Right renal pelvis (tissue), 4 donors: ENCODE measurements at places on chromosomes 1 and 21. TPM values are rescaled to one million over a fixed set of nuclear protein-coding genes. Genes with fewer than 3 reads are reported as not detected.

The FMO5 gene
- 9.0 TPM for polyA plus RNA-seq

The LRRC7 gene
- 6.2 TPM for polyA plus RNA-seq

DNA sequence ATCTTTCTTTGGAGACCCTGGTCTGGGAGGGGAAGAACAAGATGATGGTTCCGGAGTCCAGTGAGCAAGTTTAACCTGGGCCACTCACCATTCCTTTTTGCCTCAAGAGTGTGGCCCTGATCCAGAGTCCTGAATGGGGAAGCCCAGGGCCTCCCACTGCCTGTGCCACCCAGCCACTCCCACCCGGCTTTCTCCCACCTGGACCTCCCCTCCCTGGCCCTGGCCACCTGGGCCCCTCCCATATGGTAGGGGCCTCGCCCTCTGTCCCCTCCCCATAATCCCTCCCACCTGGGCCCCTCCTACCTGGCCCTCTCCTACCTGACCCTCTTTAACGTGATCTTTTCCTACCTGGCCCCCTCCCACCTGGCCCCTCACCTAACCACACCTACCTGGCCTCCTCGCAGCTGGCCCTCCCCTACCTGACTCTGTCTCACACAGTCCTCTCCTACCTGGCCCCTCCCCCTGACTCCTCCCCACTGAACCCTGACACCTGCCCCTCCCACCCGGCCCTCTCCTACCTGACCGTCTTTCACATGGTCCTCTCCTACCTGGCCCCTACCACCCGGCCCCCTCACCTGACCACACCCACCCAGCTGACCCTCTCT lies 220.7 kb upstream of the VAMP3 start:
- no peak for DNase-seq

DNA sequence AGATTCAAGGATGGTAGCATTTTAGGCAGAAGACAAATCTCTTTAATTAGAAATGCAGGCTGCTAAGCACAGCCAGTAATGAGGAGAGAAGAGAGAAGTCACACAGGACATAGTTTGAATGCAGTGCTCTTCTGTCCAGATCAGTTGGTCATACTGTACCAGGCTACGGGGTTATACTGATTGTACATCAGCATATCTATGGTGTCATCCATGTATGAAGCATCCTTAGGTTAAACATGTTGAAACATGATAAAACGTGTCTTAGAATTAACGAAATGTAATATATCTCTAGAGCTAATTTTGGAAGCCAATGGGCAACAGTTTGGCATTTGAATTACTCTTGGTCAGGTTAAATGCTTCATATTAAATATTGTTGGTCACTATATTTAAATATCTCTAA lies 199.1 kb downstream of the RYR2 start:
- DNase-seq = no peak

The FCGR3A gene
- polyA plus RNA-seq = 2.4 TPM

DNA sequence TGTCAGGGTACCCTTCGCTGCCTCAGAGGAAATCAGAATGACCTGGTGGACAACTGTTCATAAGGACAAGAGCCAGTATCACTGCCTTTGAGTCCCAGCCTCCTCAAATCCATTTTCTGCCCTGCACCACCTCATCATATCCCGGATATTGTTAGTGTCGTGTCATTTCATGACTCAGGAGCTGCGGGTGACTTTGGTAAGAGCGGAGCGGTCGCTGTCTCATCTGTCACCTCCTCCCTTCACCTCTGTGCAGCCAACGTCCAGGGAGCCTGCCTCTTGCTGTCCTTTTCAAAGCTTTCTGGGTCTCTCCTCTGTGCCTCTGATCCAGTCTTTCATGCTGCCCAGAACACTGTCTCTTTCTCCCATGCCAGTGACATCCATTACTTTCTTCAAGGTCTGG lies 7.0 kb upstream of the C1orf198 start:
- DNase-seq = no peak

The FAM131C gene
- 1.4 TPM for polyA plus RNA-seq

The CRYAA gene
- not detected for polyA plus RNA-seq

GRCh38 chr1:29736582-29737188 lies 500.4 kb downstream of the PTPRU start:
- DNase-seq = peak; percentile 69

DNA sequence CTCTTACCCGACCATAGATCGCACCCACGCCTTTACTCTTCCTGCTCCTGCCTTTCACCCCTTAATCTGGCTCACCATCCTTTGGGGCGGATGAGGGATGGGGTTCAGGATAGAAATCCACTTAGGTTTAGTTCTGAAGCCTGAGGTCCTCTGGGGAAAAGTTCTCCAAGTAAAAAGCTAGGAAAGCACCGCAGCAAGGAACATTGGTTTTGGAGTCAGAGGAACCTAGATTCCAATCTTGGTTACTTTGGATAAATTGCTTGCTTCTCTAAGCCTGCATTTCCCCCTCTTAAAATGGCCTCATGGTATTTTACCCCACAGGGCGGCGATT lies 988 bp upstream of the ASAP3 start:
- no peak for DNase-seq

- no peak for DNase-seq
Measured at GRCh38 chr1:16491056-16491675, 22.9 kb downstream of the RNU1-1 start.

DNA sequence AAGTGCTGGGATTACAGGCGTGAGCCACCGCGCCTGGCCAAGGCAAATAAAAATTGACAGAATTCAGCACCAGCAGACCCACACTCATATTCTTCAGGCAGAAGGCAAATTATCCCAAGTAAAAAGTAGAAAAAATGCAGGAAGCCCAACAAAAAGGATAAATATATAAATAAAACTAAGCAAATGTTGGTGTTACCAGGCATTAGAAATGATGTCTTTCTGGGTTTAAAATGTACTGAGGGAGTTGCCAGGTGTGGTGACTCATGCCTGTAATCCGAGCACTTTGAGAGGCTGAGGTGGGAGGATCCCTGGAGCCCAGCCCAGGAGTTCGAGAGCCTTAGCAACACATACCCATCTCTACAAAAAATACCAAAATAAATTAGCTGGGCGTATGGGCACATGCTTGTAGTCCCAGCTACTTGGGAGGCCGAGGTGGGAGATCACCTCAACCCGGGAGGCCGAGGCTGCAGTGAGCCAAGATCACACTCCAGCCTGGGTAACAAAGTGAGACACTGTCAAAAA lies 6.3 kb downstream of the INTS11 start:
- no peak for DNase-seq

The DMAP1 gene
- polyA plus RNA-seq = 56.8 TPM

The AMY1B gene
- polyA plus RNA-seq = not detected

GRCh38 chr1:50343323-50343722 lies 79.9 kb downstream of the DMRTA2 start:
- DNase-seq = no peak

The SELP gene
- 7.4 TPM for polyA plus RNA-seq
